ENCODE measurements at places on chromosomes 2 and 18.

DNA sequence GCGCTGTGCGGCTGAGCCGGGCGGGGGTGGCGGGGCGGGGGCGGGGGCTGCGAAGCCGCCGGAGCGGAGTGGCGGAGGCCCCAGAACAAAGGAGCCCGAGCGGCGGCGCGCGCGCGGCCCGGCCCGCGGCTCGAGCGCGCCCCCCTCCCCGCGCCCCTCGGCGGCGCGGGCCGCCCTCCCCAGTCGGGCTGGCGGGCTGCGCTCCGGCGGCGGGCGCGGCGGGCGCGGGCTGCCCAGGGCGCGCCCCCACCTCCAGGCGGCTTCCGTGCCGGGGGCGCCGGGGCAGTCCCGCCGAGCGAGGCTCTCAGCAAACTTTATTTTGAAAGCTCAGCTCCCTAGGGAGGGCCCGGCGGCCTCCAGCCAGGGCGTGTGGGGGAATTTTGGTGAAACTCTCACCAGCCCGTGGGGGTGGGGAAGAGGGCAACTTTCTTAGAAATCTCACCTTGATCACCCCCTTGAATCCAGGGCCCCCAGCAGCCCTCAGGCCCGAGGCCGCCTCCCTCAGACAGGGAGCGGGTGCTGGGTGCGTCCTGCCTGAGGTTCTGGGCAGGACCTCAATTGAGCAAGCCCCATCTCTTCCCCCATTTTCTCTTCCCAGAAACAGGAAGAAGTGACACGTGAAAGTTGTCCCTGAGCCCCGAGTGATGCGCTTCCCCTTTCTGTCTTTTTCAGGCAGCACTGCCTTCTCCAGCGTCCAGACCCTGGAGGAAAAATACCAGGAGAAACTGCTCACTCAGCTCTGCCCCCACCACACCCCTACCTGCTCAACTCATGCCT is 786 bp downstream of the TET3 start:
- peak; percentile 67 for DNase-seq

DNA sequence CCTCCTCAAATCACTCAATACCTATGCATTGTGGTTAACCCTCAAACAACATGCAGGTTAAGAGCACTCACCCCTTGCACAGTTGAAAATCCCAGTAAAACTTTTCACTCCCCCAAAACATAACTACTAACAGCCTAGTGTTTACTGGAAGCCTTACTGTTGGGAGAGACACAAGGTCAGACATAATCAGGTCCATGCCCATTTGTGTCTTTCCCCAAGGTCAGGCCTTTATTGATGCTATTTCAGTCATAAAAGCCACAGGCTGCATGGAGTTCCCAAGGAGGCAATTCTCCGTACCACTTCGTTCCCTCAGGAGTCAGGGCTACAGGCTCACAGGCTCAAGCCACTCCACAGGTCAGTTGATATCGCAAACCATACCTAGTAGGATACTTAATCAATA is 180.2 kb downstream of the NCK2 start:
- DNase-seq, result no peak

DNA sequence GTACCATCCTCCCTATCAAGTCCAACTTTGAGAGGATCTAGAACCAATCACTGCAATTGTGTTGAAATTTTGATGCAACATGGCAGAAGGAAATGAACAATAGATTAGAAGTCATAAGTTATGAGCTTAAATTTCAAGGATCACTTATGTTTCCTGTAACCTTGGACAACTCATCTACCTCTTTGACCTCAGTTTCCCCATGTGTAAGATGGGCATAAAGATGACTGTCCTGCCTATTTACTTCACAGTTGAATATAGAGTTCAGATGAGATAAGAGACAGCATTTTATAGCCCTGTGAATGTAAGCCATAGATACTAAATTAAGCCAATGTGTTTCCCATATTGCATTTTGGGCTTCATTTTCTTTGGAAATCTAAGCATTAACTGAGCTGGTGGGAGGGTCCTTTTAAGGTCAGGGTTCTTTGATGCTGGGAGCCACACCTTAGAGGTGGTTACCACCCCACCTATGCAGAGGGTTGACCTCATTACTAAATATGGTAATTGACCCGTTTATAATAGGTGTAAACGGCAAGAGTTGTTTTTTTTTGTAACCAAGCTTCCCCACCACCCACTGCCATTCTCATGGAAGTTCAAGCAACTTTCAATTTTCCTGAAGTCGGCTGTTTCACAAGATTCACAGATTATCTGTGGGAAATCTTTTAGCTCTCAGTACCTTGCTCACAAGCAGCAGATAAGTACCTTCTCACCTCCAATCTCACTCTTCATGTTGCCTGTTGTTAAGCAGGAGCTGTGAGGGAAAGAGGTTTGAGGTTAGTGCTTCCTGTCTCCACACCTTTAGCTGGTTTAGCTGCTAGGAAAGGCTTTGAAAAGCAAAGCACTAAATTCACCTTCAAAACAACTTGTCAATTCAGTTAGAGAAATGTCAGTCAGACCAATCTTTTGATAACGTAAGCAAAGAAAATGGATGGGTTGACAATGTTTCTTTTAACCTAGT is 13.3 kb downstream of the CD28 start:
- no peak for DNase-seq

DNA sequence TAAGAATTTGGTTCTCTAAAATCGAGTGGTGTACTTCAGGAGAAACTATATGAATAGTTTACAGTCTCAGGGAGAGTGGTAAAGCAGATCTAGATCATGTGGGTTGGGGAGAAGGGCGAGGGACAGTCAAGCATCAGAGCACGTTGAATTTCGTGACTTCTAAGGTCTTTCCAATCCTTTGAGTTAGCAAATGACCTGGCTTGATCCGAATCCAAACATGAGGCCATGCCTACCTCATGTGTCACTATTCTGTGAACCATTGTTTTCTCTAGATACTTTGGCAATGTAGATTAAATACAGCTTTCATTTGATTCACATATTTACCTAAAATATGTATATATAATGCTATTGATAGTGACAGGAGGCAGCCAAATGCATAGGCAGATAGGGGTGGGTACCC is 674.9 kb downstream of the NYAP2 start:
- DNase-seq, result peak; percentile 5

Data from AG08396 (cell line).